Heart left ventricle (tissue), 16 donors: ENCODE measurements at places on chromosomes 1 and 21.
A peak's percentile ranks its signal among the peaks of the same experiment; 100 is the strongest.

DNA sequence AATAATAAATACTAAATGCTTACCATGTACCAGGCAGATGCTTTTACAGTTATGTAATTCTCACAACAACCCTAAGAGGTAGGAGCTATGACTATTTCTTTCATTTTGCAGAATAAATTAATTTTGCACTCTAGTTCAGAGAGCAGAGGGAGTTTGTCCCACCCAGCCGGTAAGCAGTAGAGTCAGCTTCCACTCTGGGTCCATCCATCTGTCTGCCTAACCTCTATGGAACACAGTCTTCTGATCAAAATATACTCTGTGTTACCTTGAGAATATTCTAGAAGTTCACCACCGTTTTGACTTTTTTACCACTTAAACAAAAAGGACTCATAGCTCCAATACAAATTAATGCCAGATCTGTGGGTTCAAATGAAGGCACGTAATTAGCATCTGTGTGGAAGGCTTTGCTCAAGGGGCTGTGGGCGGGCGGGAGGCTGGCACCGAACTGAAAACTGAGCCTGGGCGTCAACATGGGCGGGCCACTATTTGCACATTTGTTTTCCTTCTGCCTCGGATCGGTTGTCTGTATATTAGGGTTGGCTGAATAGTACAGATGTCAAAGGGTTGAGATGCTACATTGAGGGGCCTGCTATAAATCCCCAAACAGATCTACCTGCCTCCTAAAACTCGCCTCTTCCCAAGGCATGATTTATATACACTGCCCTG, 33.1 kb upstream of the LMO4 start:
- no peak for DNase-seq

DNA sequence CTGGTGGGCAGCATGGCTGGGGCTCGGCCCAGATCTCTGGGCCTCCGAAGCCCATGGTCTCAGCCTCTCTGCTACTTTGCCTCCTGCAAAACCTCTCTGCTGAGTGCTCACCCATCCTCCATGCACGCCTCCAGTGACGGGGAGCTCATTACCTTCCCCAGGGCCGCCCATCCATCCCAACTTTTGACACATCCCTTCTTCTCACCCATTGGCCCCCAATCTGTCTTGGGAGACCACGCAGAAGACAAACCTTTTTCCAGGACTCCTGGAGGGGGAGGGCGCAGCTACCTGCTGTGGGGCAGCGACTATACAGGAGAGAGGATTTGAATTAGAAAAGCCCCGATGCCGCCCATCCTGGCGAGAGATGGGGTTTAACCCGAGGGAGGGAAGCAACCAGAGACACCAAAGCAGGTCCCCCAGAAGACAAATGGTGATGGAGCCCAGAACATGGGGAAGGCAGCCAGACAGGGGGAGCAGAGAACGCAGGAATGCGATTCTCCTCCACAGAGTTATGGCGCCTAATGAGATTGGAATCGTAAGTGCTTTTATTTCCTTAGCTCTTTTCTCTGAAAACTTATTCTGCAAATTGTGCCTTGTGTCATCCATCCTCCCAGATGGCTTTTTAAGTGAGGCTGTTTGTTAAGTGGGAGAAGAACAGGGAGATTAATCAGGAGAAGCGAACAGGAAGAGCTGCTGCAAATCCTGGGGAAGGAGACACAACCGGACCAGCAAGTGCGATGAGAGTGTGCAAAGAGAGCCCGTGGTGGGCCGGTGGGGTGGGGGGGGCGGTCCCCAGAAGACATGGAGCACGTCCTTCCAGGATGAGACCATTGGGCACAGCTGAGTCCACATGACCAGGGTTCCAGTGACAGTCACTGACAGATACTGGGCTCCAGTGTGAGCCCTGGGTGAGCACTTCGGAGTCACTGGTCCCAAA, 623.5 kb downstream of the MATN1 start:
- DNase-seq, result no peak

- peak; percentile 20 for DNase-seq
Measured at GRCh38 chr21:45451091-45451740, 46.3 kb downstream of the COL18A1 start.

DNA sequence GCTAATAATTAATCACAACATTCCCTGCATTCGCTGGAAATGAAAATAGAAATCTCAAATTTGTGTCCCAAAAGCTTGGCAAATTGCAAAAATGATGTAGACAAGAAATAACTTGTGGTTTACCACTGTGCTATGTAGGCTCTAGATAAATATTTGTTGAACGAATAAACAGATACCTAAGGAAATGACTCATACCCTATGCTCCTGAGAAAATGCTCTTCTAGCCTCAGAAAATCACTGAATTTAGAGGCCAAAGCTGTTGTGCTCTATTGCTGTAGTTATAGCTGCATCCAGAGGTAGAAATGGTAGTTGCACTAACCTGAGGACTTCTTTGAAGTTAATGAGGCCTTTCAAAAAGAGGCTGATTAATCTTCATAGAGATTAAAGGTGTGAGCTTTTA, 142.0 kb upstream of the ZNHIT6 start:
- DNase-seq, result no peak
